Lung (tissue), 17 donors: ENCODE measurements at places on chromosomes 11 and 22. TPM values are rescaled to one million over a fixed set of nuclear protein-coding genes. Genes with fewer than 3 reads are reported as not detected.

DNA sequence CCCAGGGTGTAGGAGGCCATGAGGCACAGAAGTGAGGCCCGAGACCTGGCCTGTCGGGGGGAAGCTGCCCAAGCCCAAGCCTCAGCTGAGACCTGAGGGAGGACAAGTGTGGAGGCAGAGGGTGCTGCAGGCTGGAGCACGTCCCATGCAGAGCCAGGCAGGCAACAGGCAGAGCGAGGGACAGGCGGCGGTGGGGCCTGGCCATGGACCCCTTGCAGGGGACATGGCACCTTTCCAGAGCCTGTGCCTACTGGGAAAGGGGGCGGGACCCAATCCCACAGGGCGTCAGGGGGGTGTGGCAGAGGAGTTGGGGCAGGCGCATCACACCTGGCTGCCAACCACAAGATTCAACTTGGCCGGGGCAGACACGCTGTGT lies 4.3 kb downstream of the TNNI2 start:
- no peak overlapping the region for H3K27ac ChIP-seq
- no peaks in the 10 kb centered on the region for H3K27me3 ChIP-seq
- DNase-seq = no peak
- no peaks in the 10 kb centered on the region for H3K36me3 ChIP-seq
- H3K4me1 ChIP-seq = no peaks in the 10 kb centered on the region

DNA sequence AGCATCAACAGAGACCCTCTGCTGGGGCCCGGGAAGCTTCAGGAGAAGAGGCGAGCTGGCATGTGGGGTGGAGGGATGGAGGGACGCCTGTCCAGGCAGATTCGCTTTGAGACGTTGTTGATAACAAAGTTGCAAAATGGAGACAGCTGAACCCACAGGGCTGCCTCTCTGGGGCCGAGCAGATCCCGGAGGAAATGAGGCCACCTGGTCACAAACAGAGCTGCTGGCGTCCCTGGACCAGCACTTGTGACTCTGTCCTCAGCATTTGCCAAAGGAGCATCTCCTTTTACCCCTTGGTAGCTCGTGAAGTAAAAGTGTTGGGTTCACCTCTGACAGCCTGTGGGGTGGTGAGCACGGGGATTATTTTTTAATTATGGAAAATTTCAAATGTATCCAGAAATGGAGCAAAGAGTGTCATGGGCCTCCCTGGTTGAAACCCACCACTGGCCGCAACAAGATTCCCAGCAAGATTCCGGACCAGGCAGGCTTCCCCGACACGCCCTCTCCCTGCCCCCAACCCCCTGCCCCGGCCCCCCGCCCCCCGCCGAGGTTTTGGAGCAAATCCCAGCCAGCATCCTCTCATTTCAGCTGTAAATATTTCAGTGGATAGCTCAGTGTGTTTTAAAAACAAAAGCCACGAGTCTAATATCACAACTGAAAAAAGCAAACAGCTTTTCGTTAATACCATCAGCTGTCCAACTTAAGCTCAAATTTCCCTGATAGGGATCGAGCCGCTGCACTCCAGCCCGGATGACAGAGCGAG lies 20.3 kb downstream of the GRAMD4 start:
- no peak overlapping the region for H3K27ac ChIP-seq
- no peak overlapping the region for H3K4me3 ChIP-seq
- peaks cover 20% of the 10 kb centered on the region for H3K4me1 ChIP-seq
- DNase-seq = peak; percentile 71
- H3K27me3 ChIP-seq = no peaks in the 10 kb centered on the region

DNA sequence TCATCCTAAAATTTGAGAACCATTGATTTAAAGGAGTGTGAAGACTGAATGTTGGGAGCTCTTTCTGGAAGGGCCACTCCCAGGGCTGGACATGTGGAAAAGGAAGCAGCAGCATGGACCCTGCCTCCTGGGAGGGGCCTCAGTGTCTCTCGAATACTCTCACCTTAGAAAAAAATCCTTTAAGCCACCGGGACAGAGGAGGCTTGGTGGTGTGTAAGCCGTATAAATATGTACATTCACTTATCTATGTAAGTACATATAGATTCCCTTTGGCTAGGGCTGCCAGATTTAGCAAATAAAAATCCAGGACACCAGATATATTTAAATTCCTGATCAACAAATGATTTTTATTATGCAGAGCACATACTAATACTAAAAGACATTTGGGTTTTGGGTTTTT lies 17.6 kb downstream of the NTM start:
- no peak overlapping the region for H3K4me3 ChIP-seq
- DNase-seq = no peak
- H3K27ac ChIP-seq = no peak overlapping the region
- H3K27me3 ChIP-seq = no peaks in the 10 kb centered on the region
- no peaks in the 10 kb centered on the region for H3K36me3 ChIP-seq

Gene OR5D18
- not detected for total RNA-seq

- H3K36me3 ChIP-seq = no peaks in the 10 kb centered on the region
- H3K27ac ChIP-seq = no peak overlapping the region
- H3K4me1 ChIP-seq = peaks cover 11% of the 10 kb centered on the region
- no peak for DNase-seq
Observed at GRCh38 chr11:46270684-46271083, 6.8 kb upstream of the CREB3L1 start.

DNA sequence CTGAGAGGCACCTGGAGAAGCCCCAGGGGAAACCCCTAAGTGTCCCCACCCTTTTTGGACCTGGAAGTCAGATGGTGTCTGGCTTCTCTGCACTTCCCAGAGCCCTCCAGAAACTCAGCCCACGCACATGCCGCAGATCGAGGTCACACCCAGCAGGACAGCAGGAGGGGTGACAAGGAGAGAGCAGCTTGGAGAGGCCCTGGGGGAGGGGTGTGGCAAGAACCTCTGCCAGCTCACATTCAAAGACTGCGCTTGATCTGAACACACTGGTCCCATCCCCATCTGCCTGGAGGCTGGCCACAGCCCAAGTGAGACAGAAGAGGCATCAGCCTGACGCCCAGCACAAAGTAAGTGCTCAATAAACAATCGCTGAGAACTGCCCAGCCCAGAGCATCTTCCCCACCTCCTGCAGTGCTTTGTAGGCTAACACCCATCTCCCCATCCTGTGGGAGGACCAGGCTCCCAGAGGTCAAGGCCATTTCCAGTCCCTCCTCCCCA lies 21.4 kb downstream of the TMPRSS6 start:
- H3K27me3 ChIP-seq = no peaks in the 10 kb centered on the region
- H3K27ac ChIP-seq = no peak overlapping the region
- no peak overlapping the region for H3K4me3 ChIP-seq
- no peak for DNase-seq
- H3K4me1 ChIP-seq = no peaks in the 10 kb centered on the region

DNA sequence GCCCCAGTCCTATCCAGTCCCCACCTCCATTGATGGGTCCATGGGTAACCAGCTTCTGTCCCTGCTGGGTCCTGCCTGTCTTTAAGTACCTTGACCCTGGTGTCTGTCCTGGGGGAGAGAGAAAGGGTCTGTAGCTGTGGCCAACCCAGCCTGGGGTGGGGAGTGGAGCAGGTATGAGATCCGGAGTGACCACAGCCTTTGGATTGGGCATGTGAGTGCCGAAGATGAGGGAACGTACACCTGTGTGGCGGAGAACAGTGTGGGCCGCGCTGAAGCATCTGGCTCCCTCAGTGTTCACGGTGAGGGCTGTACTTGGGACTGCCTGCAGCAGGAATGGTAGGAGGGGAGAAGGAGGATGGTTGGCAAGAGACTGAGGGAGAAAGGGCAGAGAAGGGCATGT lies 5.2 kb downstream of the ROBO3 start:
- H3K27ac ChIP-seq = no peak overlapping the region
- H3K4me3 ChIP-seq = no peak overlapping the region
- no peaks in the 10 kb centered on the region for H3K27me3 ChIP-seq
- no peak for DNase-seq

Gene METTL15
- 12.8 TPM for total RNA-seq
